Right renal pelvis (tissue), 4 donors: ENCODE measurements at places on chromosomes 4 and X.

DNA sequence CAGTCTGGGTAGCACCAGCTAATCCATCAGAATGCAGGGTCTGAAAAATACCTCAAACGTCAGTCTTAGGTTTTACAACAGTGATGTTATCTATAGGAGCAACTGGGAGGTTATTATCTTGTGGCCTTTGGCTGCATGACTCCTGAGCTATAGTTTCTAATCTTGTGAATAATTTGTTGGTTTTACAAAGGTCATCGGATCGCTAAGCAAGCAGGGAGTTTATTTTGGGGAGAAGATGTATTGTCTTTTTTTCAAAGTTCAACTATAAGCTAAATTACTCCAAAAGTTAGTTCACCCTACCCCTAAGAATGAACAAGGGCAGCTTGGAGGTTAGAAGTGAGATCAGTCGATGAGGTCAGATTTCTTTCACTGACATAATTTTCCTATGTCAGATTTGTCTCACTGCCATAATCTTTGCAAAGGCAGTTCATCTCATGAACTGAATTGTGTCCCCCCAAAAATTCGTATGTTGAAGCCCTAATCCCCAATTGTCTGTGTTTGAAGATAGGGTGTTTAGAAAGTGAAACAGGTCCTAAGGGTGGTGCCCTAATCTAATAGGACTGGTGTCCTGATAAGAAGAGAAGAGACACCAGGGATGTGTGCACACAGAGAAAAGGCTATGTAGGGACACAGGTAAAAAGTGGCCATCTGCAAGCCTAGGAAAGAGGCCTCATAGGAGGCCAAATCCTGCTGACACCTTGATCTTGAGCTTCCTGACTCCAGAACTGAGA lies 175.8 kb upstream of the GALNT7 start:
- no peak for DNase-seq

DNA sequence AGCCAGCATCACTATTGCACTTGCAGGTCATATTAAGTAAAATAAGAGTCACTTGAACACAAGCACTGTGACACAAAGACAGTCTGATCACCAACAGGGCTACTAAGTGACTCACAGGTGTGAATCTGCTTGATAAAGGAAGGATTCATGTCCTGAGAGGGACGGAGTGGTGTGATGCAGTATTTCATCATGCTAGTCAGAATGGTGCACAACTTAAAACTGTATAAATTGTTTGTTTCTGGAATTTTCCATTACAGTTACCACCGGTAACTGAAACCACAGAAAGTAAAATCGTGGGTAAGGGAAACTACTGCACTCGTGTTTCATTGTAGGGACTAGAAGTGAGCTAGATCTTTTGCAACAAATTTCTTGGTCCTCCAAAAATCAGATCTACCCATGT lies 109.7 kb downstream of the ELOVL6 start:
- no peak for DNase-seq

DNA sequence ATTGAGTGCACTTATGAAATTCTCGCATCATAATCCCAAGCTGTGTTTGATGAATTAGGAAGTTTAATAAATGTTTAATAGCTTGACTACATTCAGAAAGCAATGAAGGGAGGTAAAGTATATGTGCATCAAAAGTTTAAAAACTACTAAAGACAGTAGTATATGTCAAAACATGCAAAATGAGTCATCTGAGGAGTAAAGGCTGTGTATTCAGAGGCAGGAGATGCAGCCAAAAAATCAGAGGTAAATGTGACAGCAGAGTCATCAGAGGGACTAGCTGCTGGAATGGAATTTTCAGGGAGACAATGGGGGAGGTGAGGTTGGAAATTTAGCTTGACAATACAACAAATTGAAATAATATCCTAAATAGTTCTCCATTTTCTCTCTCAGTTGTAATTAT lies 127.0 kb upstream of the FUNDC1 start:
- no peak for DNase-seq

DNA sequence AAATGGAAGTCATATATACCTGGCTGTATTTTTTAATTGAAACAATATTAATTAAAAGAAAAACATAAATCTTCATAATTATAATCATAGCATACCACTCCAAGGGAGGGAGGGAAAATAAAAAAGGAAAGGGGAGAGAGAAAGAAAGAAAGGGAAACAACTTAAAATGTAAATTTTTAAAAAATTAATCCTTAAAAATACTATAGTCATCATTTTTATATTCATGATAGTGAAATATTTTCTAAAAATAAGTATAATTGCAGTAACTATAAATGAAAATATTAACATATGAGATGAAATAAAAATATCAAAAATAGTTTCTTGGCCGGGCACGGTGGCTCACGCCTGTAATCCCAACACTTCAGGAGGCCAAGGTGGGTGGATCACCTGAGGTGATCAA lies 59.2 kb downstream of the DDX60L start:
- DNase-seq: no peak

- DNase-seq: no peak
These were observed 646.2 kb downstream of the TRAM1L1 start for GRCh38 chr4:116438981-116439729.

DNA sequence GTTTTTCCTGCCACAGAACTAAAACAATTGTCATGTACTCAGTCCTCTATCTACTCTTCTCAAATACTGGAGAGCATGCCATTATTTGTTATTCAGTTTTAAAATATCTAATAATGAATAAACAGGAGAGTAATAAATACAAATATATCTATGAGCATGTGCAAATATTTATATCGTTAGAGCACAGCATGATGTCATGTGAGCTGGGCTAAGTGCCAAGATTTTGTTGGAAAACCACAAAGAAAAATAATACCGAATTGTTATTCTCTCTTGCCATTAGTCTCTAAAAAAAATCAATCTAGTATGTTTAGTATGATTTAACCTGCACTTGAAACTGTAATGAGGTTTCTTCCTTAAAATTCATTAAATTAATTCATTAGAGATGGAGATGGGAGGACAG lies 97.3 kb downstream of the DDX60 start:
- DNase-seq: no peak
